RPMI8226 (cell line): ENCODE measurements at places on chromosomes 13 and 19.
A peak's percentile ranks its signal among the peaks of the same experiment; 100 is the strongest.

GRCh38 chr19:2062389-2062729 lies 11.3 kb upstream of the MKNK2 start:
- no peak for DNase-seq

- DNase-seq: no peak
These were observed 62.3 kb upstream of the ZNF724 start for GRCh38 chr19:23312515-23312914.

- no peak for DNase-seq
These were observed 1195.0 kb downstream of the SLITRK5 start for GRCh38 chr13:88866195-88866594.

- DNase-seq: no peak
These were observed 532.6 kb upstream of the GPC6 start for GRCh38 chr13:92694047-92694446.

GRCh38 chr19:56643460-56643955 lies 549 bp downstream of the SMIM17 start:
- DNase-seq: no peak

DNA sequence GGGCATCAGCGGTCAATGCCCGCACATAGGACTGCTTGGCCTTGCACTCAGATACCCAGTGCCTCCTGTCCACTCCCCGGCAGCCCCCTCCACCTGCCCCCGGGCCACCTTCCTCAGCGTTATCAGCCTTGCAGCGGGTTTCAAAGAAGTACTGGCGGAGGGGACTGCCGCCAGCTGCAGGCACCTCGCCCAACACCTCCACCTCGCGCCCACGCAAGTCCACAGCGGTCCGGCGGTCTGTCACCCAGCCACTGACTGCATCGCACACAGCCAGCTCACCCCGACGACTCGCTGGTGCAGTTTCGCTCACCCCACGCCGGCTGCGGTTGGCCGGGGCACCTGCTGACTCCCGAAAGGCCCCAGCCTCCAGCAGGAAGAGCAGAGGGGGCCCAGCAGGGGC lies 3.2 kb downstream of the NTF4 start:
- DNase-seq: peak; percentile 14

- DNase-seq: no peak
These were observed 25.9 kb upstream of the SLC46A3 start for GRCh38 chr13:28744656-28745055.

DNA sequence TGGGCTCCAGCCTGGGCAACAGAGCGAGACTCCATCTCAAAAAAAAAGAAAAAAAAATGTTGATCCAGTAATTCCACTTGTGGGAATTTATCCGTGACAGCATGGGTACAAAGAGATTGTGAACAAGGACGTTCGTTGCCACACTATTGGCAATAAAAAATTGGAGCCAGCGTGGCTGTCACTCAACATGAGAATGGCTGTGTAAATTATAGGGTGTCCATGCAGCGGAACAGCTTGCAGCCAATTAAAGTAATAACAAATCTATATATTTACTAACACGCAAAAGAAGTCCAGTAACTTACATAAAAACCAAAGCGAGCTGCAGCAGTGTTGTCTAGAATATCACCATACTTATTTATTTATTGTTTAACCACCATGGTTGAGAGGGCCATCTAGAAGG lies 19.3 kb downstream of the DPF1 start:
- DNase-seq: no peak

GRCh38 chr13:111161601-111162600 lies 46.8 kb downstream of the ARHGEF7 start:
- DNase-seq: no peak

- DNase-seq: no peak
These were observed 67.5 kb upstream of the SPATA13 start for GRCh38 chr13:24093047-24093446.

DNA sequence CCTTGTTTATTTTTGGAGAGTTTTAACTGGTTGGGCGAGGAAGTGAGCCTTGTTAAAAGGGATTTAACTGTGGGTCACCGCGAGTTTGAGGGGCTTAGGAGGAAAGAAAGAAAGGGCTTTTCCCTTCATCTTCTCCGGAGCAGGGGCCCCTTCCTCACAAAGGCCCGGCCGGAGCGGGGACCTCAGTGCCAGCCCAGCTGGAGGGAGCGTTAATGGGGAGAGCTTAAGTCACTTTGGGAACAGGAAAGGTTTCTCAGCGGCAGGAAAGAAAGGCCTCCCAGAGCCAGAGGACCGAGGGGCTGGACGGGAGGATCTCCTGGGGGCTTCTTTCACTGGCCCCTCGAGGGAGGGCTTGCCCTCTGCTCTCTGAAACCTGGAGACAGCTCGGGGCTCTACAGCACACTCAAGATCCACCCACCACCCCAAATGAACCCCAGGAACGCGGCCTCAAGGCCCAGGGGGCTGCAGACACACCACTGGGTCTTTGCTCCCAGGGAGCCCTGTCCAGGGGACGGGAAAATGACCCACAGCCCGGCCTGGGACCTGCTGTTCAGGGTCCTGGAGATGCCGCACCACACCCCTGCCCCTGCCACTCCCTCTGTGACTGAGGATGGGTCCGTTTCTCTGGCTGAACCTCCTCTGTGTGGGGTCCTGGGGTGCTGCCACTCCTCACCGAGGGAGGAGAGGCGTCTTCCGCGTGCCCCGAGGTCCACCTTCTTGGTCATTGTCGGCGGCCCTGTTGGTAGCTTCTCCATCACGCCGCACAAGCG lies 128.3 kb downstream of the URI1 start:
- no peak for DNase-seq

DNA sequence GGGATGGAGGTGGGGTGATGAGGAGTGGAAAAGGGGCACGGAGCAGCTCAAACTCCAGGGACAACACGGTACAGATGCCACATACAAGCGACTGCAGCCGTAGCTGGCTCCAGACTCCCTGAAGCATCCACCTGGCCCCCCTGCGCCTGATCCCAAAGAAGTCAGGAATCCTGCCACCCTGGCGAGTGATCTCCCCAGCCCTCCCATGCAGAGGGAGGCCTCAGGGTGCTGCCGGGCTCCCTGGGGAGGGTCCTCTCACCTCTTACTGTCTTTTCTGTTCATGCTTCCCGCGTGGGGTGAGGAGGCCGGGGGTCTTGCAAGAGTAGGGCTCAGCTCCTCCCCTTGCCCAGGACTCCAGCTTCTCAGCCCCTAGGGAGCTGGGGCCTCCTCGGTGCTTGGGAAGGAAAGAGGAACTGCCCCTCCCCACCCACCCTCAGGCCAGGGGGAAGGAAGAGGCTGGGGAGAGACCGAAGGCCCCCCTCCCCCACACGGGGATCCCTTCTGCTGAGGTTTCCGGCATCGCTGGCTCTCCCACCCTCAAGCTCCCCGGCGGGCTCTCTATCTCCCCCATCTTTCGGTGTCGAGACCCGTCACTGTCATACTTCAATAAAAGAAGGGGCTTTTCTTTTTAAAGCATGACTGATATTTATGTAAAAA lies at the start of gene RASGRP4:
TSS of gene RASGRP4 (minus strand) at position 410 of the 657 bp plus-strand sequence. CDS start at position 282, 128 bp downstream.
- DNase-seq: no peak

DNA sequence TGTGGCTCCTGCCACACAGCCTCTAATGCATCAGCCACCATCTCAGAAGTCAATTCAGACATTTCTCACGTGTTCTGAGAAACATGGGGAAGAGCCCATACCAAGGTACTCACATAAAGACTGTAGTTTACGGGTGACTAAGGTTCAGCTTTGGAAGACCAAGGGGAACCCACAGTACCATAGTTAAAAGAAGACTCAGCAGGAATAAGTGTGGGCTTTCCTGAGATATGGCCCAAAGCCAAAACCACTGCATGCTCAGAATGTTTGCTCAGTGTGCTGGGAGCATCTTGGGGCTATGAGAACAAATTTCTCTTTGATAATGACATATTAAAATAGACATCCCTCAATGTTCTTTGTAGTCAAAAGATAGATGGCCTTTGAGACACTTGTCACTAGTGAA lies 283.8 kb downstream of the DCT start:
- DNase-seq: no peak

- DNase-seq: peak; percentile 9
These were observed 11.8 kb upstream of the RB1 start for GRCh38 chr13:48291730-48292129.

DNA sequence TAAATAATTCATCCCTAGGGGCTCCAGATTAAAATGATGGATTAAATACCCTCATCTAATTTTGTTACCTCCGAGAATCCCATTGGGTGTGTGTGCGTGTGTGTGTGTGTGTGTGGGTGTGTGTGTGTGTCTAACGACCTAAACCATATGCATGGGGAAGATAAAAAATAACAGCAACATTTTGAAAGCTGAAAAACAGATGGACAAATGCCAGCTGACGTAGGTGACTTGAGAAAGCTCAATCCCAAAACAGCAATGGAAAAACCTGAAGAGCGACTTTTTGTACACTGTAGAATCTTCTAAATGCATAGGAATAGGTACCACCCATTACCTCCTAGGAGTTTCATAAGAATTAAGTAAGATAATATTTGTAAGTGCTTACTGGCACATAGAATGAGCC lies 8.7 kb upstream of the RPL21 start:
- DNase-seq: no peak

DNA sequence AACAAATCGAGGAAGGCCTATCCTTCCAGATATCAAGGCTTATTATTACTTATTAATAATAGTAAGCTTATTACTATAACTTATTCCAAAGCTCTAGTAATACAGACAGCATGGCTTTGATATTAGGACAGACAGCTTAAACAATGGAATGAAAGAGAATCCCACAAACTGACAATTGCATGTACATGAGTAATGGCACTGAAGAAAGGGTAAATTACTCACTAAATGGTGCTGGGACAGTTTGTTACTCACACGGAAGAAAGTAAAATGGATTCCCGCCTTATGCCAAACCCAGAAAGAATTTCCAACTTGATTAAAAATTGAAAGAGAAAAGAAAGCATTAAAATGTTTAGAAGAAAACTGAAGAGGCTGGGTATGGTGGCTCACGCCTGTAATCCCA lies 60.3 kb downstream of the MIPEP start:
- DNase-seq: no peak

GRCh38 chr13:67769063-67769986 lies 539.2 kb upstream of the PCDH9 start:
- no peak for DNase-seq

- no peak for DNase-seq
These were observed 14.4 kb downstream of the FOXO1 start for GRCh38 chr13:40651866-40652587.

DNA sequence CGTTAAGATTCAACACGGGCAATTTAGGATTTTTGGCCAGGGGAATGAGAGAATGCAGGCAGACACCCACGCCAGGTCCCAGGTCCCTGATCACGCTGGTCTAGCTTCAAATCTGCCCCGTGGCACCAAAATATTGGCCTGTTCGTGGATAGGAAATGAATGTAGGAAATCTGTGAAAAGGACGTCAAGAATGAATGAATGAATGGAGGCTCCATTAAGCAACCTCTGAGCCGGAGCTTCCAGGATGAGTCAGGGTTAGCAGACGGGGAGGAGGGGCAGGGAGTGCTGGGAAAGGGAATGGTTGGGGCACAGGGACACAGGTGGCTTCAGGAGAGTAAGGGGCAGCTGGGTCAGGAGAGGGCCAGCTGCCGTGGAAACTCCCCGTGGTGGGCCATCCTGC lies 4.2 kb downstream of the SULT2B1 start:
- DNase-seq: no peak

GRCh38 chr13:31747966-31748365 lies 8.6 kb downstream of the RXFP2 start:
- no peak for DNase-seq

DNA sequence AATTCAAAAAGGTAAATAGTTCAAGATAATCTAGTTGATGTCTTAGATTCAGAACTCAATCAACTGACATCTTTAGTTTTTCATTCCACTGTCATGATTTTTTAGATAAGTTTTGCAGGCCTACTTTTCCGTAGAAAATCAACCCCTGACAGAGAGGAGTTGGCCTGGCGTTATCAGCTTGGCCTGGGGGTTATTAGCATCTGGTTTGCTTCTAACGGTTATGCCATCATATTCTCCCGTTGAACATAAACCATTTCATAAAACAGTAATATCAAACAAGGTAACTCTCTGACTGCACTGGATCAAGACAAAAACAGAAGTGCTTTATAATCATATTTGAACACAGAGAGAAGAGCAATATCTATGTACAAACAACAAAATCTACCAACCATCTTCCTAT lies 130.8 kb upstream of the PCDH20 start:
- no peak for DNase-seq

- no peak for DNase-seq
These were observed 2.5 kb downstream of the LDLR start for GRCh38 chr19:11091703-11092153.

GRCh38 chr13:98289339-98289945 lies 112.4 kb upstream of the RNF113B start:
- no peak for DNase-seq

GRCh38 chr13:46536341-46536740 lies 16.6 kb upstream of the LRCH1 start:
- DNase-seq: no peak

- DNase-seq: peak; percentile 20
These were observed 400 bp downstream of the PLEKHG2 start for GRCh38 chr19:39412867-39413271.

GRCh38 chr19:4115818-4116385 lies 8.0 kb downstream of the MAP2K2 start:
- no peak for DNase-seq

- DNase-seq: peak; percentile 73
These were observed 9.4 kb downstream of the HRC start for GRCh38 chr19:49145573-49146407.

DNA sequence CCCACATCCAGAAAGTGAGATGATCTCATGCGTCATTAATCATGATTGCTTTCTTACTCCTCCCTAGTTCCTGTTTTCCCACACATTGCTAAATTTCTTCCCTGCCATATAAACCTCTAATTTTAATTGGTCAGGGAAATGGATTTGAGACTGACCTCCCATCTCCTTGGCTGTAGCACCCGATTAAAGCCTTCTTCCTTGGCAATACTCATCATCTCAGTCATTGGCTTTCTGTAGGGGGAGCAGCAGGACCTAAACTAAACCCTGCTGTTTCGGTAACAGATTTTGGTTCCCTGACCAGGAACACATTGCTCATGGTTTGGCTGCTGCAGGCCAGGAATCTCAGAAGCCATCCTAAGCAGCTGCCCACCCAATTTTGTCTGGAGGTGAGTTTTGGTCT lies 61.7 kb downstream of the SPRYD7 start:
- DNase-seq: no peak

DNA sequence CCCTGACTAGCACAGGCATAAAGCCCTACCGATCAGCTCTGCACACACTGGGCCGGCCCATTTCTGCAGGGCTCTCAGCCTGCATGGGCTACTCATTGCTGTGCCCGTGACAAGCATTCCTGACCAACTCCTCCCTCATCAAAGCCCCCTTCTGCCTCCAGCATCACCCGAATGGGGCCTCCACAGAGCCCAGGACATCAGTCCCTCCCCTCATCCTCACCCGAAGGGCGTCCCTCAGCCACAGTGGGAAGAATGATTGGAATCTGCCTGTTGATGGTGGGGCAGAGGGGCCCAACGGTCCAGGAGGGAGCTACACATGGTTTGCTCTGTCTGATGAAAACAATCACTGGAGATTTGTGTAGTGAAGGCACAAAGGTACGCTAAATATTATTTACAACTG lies 43.8 kb downstream of the SERP2 start:
- DNase-seq: no peak
